Neural crest cell (in vitro differentiated cells): ENCODE measurements at places on chromosomes 6 and 20. TPM values are rescaled to one million over a fixed set of nuclear protein-coding genes. Genes with fewer than 3 reads are reported as not detected.

Gene VSX1
- total RNA-seq: 3.8 and 4.2 TPM in 2 replicates

Gene BPIFB1
- not detected in 2 replicates for total RNA-seq

Gene ZC3H12D
- 0.14 and 0.16 TPM in 2 replicates for total RNA-seq

DNA sequence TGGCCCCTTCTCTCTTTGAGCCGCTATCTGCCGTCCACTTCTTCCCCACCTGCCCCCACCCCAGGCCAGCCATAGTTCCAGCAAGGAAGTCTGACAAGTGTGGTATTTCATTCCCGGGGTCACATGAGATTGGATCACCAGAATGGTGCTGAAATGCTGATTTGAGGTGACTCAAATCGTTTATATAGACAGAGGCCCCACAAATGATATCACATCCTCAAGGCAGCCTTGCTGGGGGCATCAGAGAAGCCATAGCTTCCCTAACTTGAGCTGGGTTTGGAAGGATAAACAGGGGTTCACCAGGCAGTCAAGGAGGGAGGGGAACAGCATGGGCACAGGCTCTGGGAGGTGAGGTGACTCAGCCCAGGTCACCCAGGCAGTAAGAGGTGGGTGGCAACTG, 9.9 kb downstream of the SDCBP2 start:
- no peaks in the 10 kb centered on the region for H3K27me3 ChIP-seq
- no peaks in the 10 kb centered on the region for H3K36me3 ChIP-seq
- H3K27ac ChIP-seq: no peak overlapping the region
- no peak for DNase-seq
- no peak overlapping the region for H3K4me3 ChIP-seq

- no peak for DNase-seq
- H3K4me3 ChIP-seq: no peak overlapping the region
- H3K27me3 ChIP-seq: no peaks in the 10 kb centered on the region
- H3K4me1 ChIP-seq: no peaks in the 10 kb centered on the region
Measured at GRCh38 chr6:51410453-51410852, 591.8 kb downstream of the TFAP2B start.

DNA sequence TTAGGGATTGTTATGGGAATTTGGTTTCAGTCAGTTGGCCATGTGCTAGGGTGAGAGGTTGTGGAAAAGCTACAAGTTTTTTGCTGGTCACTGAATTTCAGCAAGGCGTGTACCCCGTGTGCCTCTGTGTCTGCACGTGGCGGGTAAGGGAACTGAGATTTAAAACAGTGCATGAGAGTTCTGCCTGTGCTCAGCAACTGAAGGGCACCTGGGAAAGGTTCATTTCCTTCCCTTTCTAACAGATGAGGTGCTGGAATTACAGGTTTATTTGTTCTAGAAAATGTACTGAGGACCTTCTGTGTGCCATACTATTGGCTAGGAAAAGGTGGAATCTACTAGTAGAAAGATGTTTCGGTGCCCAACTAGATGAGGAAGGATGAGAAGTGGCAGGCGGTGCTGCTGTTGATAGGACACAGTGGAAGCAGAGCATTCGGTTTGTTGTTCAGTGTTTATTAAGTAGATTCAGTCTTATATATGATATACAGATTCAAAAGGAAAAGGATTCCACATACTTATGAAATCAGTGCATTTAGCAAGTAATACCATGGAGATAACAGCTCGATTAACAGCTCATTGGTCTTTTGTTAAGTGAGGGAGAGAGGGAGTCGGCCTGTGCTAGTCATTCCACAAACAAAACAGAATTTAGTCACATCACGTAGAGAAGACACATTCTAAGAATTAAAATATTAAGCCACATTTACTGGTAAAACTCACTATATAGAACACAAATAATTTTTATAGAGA, 84.7 kb downstream of the ASXL1 start:
- no peak for DNase-seq
- peaks cover 31% of the 10 kb centered on the region for H3K36me3 ChIP-seq
- no peak overlapping the region for H3K4me3 ChIP-seq
- no peak overlapping the region for H3K27ac ChIP-seq

DNA sequence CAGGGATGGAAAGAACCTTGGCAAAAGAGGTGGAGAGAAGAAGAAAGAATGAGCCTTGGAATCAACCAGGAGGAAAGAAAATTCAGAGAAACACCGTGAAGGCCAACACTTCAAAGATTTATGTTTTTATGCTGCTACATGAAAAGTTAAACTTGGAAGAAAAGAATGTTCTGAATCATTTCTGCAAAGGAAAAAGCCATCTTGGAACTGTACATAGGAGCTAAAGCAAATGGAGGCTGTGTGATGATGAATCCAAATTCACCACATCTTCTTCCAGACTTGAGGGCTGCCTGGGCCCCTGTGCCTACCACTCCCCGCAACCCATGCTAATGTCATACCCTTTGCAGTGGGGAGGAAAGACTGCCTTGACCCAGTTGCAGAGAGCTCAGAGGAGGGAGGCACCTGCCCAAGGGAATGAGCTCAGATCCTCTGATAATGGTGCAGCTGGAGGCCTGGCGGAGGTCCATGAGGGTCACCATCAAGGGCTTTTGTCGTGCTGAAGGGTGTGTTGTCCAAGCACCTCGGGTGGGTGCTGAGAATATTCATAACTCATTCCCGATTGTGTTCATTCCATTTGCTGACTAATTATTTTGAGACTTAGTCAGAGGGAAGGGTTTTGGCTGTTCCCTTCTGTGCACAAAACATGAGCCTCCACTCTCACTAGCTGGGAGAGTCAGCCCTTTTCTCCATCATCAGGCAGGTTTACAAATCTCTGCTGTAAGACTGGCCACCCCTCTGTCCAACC, 245.8 kb upstream of the JAG1 start:
- no peak for DNase-seq
- H3K27ac ChIP-seq: peak overlapping the region; percentile 78
- peaks cover 18% of the 10 kb centered on the region for H3K4me1 ChIP-seq
- no peaks in the 10 kb centered on the region for H3K36me3 ChIP-seq
- H3K27me3 ChIP-seq: no peaks in the 10 kb centered on the region
- no peak overlapping the region for H3K4me3 ChIP-seq

GRCh38 chr20:8428988-8429387, 296.9 kb downstream of the PLCB1 start:
- H3K4me3 ChIP-seq: no peak overlapping the region
- peaks cover 8% of the 10 kb centered on the region for H3K4me1 ChIP-seq
- no peak overlapping the region for H3K27ac ChIP-seq
- H3K27me3 ChIP-seq: no peaks in the 10 kb centered on the region
- no peaks in the 10 kb centered on the region for H3K36me3 ChIP-seq

DNA sequence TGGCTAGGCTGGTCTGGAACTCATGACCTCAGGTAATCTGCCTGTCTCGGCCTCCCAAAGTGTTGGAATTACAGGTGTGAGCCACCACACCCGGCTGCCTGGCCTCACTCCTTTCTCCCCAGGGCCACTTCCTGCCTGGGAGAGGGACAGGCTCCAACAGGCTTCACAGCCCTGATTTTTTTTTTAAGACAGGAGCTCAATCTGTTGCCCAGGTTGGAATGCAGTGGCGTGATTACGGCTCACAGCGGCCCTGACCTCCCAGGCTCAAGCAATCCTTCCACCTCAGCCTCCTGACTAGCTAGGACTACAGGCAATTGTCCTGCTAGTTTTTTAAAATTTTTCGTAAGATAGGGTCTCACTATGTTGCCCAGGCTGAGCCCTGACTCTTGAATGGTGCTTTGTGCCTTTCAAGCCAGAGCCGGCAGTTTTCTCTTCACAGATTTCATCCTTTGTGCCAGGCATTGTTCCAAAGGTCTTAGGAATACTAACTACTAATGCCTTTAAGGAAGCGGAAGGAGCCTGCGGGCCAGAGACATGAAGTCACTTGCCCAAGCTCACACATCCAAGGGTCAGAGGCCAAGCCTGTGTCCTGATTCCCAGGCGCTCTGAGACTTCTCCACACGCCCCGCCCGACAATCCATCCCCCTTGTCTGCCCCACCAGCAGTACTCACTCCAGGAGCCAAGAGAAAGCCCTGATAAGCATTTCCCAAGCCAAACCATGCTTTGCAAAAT, 19.2 kb downstream of the CAPN11 start:
- peaks cover 7% of the 10 kb centered on the region for H3K4me1 ChIP-seq
- DNase-seq: no peak
- no peaks in the 10 kb centered on the region for H3K27me3 ChIP-seq
- peak overlapping the region; percentile 36 for H3K27ac ChIP-seq
- no peaks in the 10 kb centered on the region for H3K36me3 ChIP-seq
- H3K4me3 ChIP-seq: no peak overlapping the region

- H3K27ac ChIP-seq: no peak overlapping the region
- no peaks in the 10 kb centered on the region for H3K36me3 ChIP-seq
- H3K27me3 ChIP-seq: no peaks in the 10 kb centered on the region
- no peak for DNase-seq
- no peak overlapping the region for H3K4me3 ChIP-seq
Measured at GRCh38 chr6:78607189-78607588, 260.2 kb upstream of the IRAK1BP1 start.

DNA sequence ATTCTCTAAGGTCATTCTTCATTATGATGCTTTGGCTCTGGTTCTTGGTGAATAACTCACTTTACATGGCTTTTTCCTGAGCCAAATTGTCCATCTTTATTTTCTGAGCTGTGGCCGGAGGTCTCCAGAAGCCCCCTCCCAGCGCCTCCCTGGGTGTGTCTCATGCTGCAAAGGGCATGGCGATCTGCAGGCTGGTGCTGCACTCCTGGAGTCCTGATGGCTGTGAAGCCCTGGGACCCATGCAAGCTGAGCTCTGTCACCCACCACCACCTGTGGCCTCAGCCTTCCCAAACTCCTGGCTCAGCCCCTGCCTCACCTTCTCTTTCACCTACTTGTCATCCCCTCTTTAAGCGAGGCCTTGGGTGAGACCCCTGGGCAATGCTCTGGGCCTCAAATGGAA, 96.9 kb downstream of the CEBPB start:
- H3K27ac ChIP-seq: no peak overlapping the region
- no peak overlapping the region for H3K4me3 ChIP-seq
- H3K36me3 ChIP-seq: no peaks in the 10 kb centered on the region
- peaks cover 17% of the 10 kb centered on the region for H3K4me1 ChIP-seq
- DNase-seq: no peak
